HCT116 (cell line): ENCODE measurements at places on chromosomes 4 and X. TPM values are rescaled to one million over a fixed set of nuclear protein-coding genes. Genes with fewer than 3 reads are reported as not detected.

GRCh38 chrX:71619193-71619592, 882 bp upstream of the CXCR3 start:
- H3K4me3 ChIP-seq: no peak overlapping the region
- H3K27me3 ChIP-seq: no peaks in the 10 kb centered on the region
- H3K27ac ChIP-seq: no peak overlapping the region
- H3K36me3 ChIP-seq: no peaks in the 10 kb centered on the region

DNA sequence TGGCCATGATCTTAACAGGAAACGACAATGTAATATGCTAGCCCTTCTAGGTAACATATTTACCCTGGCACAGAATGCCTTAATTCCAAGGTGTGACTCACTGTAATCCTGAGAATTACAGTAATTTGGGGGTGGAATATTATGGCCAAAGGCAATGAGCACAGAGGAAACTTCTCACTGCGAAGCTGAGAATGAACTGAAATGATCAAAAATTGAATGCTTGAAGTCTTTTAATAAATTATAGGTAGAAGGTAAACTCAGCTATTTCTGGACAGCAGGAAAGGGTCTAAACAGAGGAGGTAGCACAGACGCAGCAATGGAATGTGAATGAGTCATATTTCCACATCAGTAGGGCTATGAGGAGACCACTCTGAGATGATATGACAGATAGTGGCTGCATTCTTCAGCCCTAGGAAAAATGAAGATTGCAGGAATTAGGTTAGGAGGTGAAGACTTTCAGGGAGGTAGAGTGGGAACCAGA, 312.6 kb downstream of the PACRGL start:
- no peak overlapping the region for H3K27ac ChIP-seq
- H3K27me3 ChIP-seq: no peaks in the 10 kb centered on the region
- no peaks in the 10 kb centered on the region for H3K36me3 ChIP-seq
- no peaks in the 10 kb centered on the region for H3K4me1 ChIP-seq

DNA sequence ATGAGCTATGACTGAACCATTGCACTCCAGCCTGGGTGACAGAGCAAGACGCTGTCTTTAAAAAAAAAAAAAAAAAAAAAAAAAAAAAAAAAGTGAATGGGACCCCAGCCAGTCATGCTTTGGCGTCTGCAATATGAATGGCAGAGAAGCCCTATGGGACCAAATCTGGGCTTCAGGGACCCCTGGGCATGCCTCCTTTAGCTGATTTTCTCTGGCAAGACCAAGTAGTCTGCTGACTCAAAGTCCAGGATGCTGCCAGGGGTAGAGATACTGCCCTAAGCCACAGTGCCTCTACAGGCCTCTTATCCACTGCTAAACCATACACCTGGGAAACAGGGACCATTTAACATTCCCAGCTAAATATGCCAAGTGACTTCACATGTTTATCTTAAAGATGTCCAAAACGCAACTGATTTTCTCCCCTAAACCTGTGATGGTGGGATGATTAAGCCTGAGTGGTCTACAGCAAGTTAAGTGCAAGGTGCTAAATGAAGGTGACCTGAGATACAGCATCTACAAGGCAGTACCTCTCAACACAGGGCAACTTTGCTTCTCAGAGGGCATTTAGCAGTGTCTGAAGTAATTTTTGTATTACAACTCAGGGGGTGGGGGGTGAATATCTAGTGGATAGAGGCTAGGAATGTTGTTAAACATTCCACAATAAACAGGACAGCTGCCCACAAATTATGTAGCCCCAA, 5.8 kb downstream of the RPS4X start:
- no peak for DNase-seq
- H3K27me3 ChIP-seq: no peaks in the 10 kb centered on the region

DNA sequence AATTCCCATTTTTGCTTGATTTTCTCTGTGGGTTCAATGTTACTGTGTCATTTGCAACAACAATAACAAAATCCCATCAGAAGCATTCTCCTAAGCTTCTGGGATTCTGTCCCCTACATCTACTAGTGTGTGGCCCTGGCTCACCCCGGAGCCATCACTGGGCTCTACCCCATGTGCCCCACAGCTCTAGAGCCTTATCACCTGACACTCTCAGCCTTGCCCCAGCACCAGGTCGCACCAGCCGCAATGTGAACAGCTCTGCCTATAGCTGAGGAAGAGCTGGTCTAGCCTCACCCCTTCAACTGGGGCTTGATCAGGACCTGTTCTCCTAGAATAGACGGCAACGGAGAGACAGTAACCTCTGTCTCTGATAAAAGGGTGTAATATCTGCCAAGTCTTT, 161.7 kb downstream of the SHROOM3 start:
- H3K27ac ChIP-seq: no peak overlapping the region
- no peaks in the 10 kb centered on the region for H3K36me3 ChIP-seq
- H3K4me3 ChIP-seq: no peak overlapping the region
- DNase-seq: no peak
- H3K4me1 ChIP-seq: peaks cover 7% of the 10 kb centered on the region; the same call in 1 of the 2 replicates
- H3K27me3 ChIP-seq: no peaks in the 10 kb centered on the region

The ZNF182 gene
- total RNA-seq: 5.1 TPM

The IL2 gene
- total RNA-seq: 1.3 TPM
